ENCODE measurements at places on chromosomes 7 and 10. TPM values are rescaled to one million over a fixed set of nuclear protein-coding genes. Genes with fewer than 3 reads are reported as not detected.

UBN2 gene
- 11.9 TPM for total RNA-seq

ADCYAP1R1 gene
- 4.8 TPM for total RNA-seq

FAM200A gene
- total RNA-seq, result 6.5 TPM

GRCh38 chr10:124417895-124418725, 613 bp downstream of the OAT start:
- peak; percentile 76 for DNase-seq

SLC25A40 gene
- 20.8 TPM for total RNA-seq

GRCh38 chr10:115093286-115093775, at the start of gene ATRNL1:
Gene ATRNL1 (plus strand): TSS chr10:115093365. CDS start chr10:115093751, 386 bp downstream.
- DNase-seq, result peak; percentile 45

GRM3 gene
- total RNA-seq, result not detected

- no peak for DNase-seq
Observed at GRCh38 chr10:127215866-127216265, 19.5 kb upstream of the INSYN2A start.

GRCh38 chr7:146375170-146375569, 258.6 kb downstream of the CNTNAP2 start:
- no peak for DNase-seq

GRCh38 chr7:107686816-107687387, 26.3 kb downstream of the SLC26A4 start:
- no peak for DNase-seq

SAMD9L gene
- 3.7 TPM for total RNA-seq

- DNase-seq, result no peak
Observed at GRCh38 chr10:11631890-11632587, 20.6 kb upstream of the USP6NL start.

CALCR gene
- 0.05 TPM for total RNA-seq

DNA sequence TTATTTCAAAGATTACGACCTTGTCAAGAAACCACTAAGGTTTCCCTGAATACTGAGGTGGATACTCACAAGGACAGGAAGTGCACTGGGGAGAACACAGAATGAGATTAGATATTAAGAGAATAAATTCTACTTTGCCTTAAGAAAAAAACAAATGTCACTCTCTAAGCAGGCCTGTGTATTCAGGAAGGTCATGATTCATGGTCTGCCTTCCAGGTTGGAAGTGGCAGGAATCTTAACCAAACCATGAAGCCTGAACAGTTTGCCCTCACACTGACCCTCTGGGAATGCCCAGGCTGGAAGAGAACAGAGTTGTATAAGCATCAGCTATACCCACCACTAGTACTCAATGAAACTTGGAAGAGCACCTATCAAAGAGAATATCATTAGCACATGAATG, 227.6 kb downstream of the DGKI start:
- no peak for DNase-seq

DNA sequence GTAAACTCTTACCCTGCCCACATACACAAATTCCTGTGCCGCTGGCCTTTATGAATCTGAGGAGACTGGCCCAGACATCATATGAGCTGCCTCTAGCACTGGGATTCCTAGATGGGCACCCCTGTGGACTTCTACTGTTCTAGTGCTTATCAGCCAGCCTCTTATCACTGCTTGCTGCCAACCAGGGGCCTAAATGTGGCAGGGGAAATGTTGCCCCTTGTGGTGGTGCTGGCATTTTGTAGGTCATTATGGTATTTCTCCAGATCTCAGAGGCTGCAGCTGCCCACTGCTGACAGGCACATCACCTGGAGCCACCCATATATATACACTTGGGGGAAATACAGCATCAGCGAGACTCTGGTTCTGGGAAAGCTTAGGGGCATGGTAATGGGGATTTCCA, 5.4 kb downstream of the SFR1 start:
- no peak for DNase-seq

MORN4 gene
- 8.1 TPM for total RNA-seq

RAB11FIP2 gene
- total RNA-seq, result 9.4 TPM

IL2RA gene
- 2.3 TPM for total RNA-seq

- no peak for DNase-seq
Observed at GRCh38 chr7:3916146-3916545, 615.1 kb downstream of the SDK1 start.

SH2B2 gene
- total RNA-seq, result 0.67 TPM

UBTD1 gene
- 26.7 TPM for total RNA-seq

- DNase-seq, result no peak
Observed at GRCh38 chr10:67327626-67328535, 368.1 kb downstream of the CTNNA3 start.
